ENCODE measurements at places on chromosomes 2 and 18.
A peak's percentile ranks its signal among the peaks of the same experiment; 100 is the strongest.

DNA sequence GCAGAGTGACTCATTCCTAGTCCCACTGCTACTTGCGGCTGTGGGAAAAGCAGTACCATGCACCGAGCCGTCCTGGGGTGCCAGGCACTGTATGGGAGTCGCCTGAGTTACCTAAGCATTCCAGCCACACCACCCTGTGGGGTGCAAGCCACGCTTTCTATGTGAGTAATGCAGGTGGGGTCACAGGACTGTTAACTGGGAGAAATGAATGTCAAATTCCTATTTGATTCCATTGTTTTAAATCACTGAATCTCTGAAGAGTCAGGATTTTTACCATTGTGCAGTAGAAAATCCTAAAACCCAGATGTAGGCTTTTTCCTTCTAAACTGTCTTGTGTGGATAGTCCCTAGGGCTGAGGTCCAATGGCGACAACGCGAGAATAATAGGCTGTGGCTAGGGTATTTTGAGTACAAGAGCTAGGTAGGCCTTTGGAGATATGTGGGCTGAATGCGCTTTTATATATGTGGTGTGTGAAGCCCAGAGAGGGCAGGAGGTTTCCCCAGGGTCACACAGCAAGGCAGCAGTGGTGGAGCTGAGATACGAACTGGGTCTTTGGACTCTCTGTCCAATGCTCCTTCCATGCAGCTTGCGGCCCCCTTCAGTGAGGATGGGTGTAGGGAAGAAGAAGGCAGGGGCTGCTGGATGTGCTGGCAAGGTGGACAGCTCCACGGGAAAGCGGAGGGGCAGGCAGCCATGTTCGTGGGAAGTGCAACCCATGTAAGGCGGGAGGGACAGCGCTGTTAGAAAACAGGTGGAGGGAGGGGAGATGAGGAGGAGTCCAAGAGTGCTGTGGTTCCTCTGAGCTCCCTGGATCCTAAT, 83.2 kb downstream of the DDX1 start:
- DNase-seq: peak; percentile 76

- no peak for DNase-seq
These were observed 619 bp upstream of the FAM168B start for GRCh38 chr2:131093696-131094462.

GRCh38 chr2:241844831-241845578, 13.7 kb downstream of the PDCD1 start:
- DNase-seq: no peak

GRCh38 chr18:26656944-26657536, 108.7 kb upstream of the KCTD1 start:
- peak; percentile 27 for DNase-seq

- DNase-seq: peak; percentile 2
These were observed 2109.8 kb upstream of the CELF4 start for GRCh38 chr18:39675368-39675767.

- no peak for DNase-seq
These were observed 116.6 kb upstream of the LGALSL start for GRCh38 chr2:64337314-64337713.

GRCh38 chr18:33706391-33706790, 128.4 kb downstream of the ASXL3 start:
- no peak for DNase-seq

DNA sequence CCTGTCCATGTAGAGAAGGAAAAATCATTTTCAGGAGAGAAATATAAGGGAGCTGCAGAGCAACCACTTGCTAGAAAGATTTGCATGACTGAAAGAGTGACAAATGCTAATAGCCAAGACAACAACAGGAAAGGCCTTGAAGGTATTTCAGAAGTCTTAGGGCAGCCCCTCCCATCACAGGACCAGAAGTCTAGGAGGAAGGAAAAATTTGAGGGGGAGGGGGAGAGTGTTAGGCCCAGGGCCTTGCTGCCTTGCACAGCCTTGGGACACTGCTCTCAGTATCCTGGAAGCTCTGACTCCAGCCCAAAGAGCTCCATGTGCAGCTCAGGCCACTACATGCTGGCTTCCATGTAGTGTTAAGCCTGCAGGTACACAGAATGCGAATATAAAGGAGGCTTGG, 266.9 kb downstream of the GLI2 start:
- no peak for DNase-seq

DNA sequence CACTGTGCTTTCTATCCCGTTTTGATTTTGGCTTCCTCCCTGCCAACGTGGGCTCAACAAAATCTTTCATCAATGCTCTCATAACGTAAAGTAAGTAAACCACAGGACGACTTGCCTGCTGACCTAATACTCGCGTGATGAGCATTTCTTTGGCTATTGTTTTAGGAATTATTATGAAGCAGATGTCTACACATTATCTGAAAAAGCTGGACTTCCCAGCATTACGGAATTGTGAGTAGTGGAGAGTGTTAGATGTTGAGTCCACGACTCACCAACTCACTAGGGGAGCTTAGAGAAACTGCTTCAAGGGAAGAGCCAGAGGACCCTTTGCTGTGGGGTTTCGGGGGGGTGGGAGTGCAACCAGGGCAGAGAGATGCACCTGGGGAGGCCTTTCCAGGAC, 21.9 kb downstream of the HJURP start:
- DNase-seq: no peak

DNA sequence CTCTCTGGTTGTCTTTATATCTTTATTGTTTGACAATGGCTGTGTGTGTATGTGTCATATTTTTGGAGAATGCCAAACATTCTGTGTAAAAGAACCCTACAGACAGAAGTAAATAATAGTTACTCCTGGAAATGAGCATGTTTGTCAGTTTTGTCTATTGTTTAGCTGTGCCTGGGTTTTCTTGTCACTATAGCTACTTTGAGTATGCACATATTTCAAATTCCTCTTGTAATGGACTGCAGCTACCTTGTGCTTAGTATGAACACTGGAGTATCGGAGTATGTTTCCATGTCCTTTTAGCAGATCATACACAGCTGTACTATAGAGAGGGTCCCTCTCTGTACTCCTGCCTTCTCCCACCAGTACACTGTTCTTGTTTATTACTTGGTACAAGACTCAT, 58.0 kb upstream of the DOCK10 start:
- DNase-seq: no peak

- no peak for DNase-seq
These were observed 79.7 kb downstream of the ZDBF2 start for GRCh38 chr2:206354129-206354528.

GRCh38 chr2:222842491-222843174, 18.2 kb upstream of the ACSL3 start:
- DNase-seq: no peak

- DNase-seq: no peak
These were observed 187.4 kb upstream of the NCKAP5 start for GRCh38 chr2:133755480-133756300.

DNA sequence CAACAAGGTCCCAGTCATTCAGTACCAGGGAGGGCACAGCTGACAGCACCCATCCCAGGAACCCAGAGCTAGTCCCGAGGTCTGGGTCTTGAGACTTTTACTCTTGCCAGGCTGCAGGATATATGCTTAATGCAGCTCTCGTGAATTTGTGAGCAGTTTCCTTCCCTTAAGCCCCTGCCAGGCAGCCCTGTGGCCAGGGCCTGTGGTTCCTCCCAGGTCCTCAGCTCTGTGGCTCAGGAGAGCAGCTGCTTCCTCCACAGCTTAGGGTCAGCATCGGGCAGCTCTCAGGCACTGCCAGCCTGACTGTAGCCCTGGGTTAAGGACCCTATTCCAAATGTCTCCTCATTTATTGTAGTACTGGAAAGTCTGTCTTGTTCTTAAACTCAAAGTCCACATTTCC, 1384.8 kb downstream of the RPIA start:
- no peak for DNase-seq

- peak; percentile 25 for DNase-seq
These were observed 214.6 kb downstream of the RDH14 start for GRCh38 chr2:18345848-18346247.

- DNase-seq: no peak
These were observed 244.9 kb downstream of the KLHL29 start for GRCh38 chr2:23629772-23630480.

DNA sequence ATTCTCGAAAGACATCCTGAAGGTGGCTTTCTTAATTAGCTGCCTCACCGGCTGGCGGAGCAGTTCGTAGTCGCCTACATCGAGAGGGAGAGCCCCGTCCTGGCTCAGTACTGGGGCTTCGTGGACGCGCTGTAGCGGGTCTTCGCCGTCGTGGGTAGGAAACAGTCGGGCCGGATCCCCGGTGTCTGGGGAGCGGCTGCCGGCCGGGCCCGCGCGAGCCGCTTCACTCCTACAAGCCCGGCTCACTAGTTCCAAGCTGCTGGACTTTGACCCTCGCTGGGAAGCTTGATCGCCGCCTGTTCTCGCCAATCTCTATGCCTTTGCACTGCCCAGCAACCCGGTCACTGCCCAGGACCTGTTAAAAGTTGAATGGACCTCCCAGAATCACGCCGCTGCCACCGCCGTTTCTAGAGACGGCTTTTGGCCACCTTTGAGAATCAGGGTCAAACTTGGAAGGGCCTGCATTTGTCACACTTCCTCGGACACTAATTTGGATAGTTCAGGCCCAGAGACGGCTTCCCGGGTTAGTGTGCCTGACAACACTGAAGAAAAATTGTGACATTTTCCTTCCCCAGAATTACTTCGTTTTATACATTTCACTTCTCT, 41.4 kb upstream of the AKAIN1 start:
- no peak for DNase-seq

GRCh38 chr2:195579776-195580555, 77.1 kb upstream of the SLC39A10 start:
- no peak for DNase-seq

DNA sequence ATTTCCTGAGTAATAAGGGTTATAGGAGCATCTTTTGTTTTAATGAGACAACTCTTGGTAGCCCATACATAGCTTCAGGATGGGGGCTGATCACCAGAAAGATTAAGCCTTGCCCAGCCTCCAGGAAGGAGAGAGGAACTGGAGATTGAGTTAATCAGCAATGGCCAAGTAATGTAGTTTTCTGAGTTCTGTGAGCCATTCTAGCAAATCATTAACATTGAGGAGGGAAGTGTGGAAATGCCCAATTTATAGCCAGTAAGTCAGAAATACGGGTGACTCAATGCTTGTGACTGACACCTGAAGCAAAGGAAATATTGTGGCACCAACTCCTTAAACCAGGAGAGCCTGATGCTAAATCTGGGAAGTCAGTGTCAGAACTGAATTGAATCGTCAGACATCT, 205.1 kb upstream of the SRD5A2 start:
- no peak for DNase-seq

- DNase-seq: peak; percentile 53
These were observed 91.0 kb downstream of the CTIF start for GRCh38 chr18:48629730-48630324.

DNA sequence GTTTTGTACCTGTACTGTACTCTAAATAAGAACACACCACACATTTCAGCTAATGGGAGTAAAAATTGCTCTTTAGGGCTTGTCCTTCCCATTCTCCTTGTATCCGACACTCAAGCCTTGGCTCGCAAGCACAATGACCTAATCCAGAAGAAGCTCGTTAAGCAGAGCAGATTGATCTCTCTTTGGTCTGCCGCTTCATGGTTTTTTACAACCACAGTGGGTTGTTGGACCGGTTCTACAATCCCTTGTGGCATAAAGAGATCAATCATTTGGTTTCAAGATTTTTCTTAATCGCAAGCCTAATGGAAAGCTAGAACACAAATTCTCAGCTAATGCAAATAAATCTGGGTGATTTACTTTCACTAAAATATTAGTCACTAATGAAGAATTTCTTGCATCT, 662.1 kb downstream of the LRP1B start:
- no peak for DNase-seq

- no peak for DNase-seq
These were observed 44.9 kb downstream of the MALT1 start for GRCh38 chr18:58716060-58716756.

DNA sequence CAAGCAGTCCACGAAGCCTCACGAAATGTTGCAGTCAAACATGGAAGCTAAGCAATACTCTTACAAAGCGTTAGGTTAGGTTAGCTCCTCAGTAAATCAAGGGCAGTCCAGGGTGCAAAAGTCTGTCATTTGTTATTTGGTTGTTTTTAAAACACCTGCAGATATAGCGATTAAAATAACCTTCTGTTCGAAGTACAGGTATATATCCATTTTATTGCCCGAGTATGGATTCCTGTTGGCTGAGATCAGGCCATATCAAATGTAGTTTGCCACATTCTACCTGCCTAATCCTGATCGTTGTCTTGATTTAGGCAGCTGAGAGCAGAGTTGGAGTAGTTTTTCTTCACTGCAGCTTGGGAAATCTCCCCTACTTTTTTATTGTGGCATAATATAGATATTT, 99.5 kb upstream of the EPB41L3 start:
- DNase-seq: no peak

GRCh38 chr2:176128982-176129796, at the start of gene HOXD8:
Gene HOXD8 (plus strand): TSS chr2:176129705. CDS start chr2:176130367, 662 bp downstream.
- no peak for DNase-seq

DNA sequence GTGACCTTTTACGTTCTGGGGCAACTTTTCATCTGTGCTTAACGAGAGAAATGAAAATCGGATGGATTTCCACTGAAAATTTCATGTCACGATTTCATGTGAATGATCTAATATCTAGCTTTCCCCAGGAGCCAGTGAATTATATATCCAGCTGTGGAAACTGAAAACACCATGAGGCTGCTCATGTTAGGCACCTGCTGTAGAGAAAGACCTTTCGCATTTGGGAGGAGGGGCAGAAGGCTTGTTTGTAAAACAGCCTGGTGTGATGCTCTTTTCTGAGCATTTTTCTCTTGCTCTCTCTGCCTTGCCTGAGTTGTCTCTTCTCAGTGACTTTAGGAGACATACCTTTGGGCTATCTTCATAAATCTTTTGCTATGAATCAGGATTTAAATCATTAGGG, 84.6 kb upstream of the CYP1B1 start:
- DNase-seq: no peak

GRCh38 chr18:79570266-79571201, 109.1 kb upstream of the CTDP1 start:
- DNase-seq: peak; percentile 8

- no peak for DNase-seq
These were observed 99.6 kb downstream of the SGPP2 start for GRCh38 chr2:222523783-222524544.

DNA sequence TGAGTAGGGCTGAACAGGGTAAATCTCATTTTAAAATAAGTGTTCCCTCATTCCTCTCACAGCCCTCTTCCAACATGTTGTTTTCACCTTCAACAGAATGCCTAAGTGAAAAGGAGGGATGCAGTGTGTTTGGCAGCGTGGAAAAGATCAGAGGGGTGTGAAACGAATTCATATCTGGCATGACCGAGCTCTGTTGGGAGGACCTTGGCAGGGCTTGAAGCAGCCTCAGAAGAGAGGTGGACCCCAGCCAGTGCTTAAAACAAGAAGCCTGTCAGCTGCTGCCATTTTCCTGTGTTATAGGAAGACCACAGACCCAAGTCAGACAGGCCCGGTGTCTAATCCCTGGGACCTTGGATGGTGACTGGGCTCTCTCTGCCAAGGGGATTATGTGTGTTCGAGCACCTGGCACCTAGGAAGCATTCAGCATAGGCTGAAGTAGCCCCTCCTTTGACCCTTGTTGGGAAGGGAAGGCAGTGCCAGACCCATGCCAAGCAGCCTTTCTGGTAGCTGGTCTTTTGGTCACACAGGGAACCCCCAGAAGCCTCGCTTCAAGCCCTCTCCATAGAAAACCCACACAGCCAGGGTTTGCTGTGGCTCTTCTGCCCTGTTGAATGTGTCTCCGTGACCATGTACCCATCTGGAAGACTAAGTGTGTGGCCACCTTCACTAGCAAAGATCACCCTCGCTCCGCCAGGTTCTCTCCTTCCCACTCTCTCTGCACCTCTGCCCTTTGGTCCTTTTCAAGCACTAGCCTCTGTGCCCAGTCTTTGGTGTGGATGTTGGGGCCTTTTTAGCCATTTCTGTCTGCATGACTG, 87.5 kb upstream of the ST3GAL5 start:
- no peak for DNase-seq

GRCh38 chr2:102662833-102663232, 43.5 kb downstream of the SLC9A2 start:
- no peak for DNase-seq

GRCh38 chr2:164593959-164594358, 27.3 kb downstream of the GRB14 start:
- no peak for DNase-seq

All from H54 (cell line).